ENCODE measurements at places on chromosomes 6 and 20.
A peak's percentile ranks its signal among the peaks of the same experiment; 100 is the strongest.

DNA sequence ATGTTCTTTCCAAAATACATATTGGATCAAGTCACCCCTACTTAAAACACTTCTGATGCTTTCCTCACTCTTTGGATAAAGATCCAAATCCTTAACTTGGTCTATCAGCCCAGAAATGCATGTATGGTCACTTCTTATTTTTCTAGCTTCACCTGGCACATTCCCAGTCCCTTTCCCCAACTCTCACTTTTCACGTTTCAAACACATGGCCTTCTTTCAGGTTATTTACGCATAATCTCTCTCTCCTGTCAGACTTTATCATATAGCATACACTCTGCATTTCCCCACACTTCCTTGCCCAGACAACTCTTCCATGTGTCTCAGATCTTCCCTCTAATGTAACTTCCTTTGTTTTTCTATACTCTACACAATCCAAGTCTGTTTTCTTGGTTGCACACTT, 12.8 kb downstream of the PHIP start:
- no peak for DNase-seq

- no peak for DNase-seq
These were observed 160.1 kb downstream of the ZFAND3 start for GRCh38 chr6:37979392-37980221.

- DNase-seq, result no peak
These were observed 111.4 kb upstream of the ATXN1 start for GRCh38 chr6:16872543-16873235.

DNA sequence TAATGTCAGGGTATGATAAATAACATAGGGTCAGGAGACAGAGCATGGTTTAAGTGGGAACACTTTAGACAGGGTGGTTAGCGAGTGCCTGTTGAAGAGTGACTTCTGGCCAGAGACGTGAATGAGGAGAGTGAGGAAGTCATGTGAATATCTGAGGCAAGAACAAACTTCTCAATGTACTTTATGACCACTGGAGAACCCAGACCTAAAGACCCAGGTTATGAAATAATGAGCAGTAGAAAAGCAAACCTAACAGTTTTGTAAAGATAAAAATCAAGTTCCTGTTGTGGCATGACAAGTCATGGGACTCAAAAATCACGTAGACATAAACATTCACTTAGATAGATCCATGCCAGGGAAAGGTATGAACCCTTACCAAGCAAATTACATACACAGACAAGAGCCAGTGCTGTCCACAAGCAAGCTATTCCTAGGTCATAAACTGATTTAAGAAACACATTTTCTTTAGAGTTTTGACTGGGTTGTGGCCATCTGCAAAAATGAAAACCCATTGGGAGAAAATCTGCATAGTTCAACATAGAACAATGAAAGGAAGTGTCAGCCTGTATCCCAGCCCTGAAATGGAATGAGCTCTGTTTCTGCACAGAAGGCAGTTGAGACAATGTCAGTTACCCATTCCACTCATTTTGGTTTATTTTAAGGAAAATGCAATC, 2.2 kb upstream of the MYCT1 start:
- DNase-seq, result no peak

DNA sequence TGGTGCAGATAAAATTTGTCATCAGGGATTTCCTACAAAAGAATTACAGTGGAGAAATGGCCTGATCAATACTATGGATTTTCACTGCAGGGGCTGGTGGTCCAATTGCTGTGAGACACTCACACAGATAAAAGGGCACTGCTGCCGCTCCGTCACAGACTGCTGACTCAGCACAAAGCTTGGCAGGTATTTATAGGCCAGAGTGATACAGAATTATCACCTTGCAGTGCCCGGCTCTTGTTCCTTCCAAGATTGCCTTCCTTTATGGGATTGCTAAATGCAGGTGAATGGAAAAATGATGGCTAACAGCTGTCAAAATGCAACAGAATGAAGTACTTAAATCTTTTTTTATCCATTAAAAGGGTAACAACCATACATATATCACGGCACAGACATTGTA, 247.8 kb upstream of the ZFP64 start:
- no peak for DNase-seq

DNA sequence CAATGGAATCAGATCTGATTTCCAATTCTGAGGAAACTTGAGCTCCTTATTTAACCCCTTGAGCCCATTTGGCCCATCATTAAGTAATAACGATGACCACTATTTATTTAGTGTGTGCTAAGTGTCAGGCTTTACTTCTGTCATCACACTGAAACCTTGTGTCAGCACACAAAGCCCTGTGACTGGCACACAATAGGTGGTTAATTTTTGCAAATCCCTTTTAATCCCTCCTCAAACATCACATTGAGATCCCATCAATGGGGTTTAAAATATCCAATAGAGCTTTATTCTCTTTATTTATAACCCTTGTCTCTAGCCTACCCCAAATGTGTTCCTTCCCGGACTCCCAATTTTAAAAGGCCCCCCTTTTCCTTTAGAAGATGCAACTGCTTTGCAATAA, 656.8 kb upstream of the CHD6 start:
- DNase-seq, result no peak

- DNase-seq, result no peak
These were observed 33.4 kb downstream of the KCNS1 start for GRCh38 chr20:45067558-45067957.

DNA sequence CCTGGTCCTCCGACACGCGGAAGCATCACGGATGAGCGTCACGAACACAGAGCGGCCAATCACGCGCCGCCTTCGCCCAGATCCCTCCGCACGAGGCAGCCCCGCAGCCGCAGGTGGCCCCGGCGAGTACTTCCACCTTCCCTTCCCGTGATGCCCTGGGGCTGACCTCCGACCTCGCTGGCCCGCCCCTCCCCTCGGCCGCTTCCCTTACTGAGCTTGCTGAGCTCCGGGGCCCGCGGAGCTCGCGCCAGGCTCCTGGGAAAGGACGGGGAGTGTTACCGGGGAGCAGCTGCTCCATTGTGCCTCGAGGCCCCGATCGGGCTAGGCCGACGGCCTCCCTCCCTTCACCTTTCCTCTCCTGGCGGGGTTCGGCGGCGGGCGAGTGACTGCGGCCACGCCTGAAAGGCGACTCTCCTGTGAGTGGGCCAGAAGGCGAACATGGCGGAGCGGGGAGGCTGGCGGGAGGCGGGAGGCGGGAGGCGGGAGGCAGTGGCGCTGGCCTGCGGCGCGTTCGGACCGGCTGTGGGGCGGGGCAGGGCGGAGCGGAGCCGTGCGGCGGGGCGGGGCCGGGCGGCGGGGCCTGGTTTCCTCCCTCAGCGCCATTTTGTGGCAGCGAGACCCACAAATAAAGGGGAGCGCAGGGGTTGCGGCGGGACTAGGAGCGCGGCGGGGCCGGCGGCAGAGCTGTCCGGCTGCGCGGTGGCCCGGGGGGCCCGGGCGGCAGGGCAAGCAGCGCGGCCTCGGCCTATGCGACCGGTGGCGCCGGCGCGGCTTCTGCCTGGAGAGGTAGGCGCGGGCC, at the start of gene WTAP:
Gene WTAP, plus strand, starts transcription at position 589 of the 799 bp plus-strand sequence. CDS start 8,760 bp downstream, outside the sequence.
- DNase-seq, result peak; percentile 89

GRCh38 chr6:125174626-125175025, 21.1 kb downstream of the TPD52L1 start:
- DNase-seq, result no peak

- DNase-seq, result no peak
These were observed 47.7 kb downstream of the MMUT start for GRCh38 chr6:49415358-49415757.

- DNase-seq, result no peak
These were observed 243.3 kb downstream of the EPHA7 start for GRCh38 chr6:93176070-93176469.

DNA sequence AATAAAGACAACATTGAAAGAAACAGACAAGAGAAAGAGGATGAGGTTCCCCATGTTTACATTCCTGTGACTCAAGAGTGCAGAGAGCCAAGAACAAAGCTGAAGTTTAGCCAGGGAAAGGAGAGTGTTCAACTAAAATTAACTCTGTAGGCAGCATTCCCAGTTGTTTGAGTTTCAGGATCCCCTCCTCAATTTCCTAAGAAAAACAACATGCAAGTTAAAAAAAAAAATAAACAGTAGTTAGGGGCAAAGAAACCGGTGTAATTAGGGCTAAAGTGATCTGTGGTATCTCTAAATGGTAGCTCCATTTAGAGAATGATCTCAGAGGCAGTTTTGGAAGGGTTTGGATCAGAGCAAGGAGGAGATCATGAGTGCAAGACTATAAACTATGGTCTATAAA, 30.9 kb upstream of the RAB23 start:
- DNase-seq, result no peak

- no peak for DNase-seq
These were observed 119.7 kb downstream of the ADGRB3 start for GRCh38 chr6:68754681-68755213.

- DNase-seq, result no peak
These were observed 2.9 kb upstream of the SPINT3 start for GRCh38 chr20:45518282-45518681.

DNA sequence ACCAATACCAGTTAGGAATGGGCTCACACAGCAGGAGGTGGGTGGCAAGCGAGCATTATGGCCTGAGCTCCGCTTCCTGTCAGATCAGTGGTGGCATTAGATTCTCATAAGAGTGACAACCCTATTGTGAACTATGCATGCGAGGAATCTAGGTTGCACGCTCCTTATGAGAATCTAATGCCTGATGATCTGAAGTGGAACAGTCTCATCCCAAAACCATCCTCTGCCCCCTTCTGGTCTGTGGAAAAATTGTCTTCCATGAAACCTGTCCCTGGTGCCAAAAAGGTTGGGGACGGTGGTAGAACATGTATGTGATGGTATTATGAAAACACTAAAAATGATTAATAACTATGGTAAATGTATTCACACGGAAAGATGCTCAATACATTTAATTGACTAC, 99.7 kb upstream of the HIVEP1 start:
- no peak for DNase-seq

GRCh38 chr6:16292942-16293341, 54.6 kb downstream of the GMPR start:
- no peak for DNase-seq

DNA sequence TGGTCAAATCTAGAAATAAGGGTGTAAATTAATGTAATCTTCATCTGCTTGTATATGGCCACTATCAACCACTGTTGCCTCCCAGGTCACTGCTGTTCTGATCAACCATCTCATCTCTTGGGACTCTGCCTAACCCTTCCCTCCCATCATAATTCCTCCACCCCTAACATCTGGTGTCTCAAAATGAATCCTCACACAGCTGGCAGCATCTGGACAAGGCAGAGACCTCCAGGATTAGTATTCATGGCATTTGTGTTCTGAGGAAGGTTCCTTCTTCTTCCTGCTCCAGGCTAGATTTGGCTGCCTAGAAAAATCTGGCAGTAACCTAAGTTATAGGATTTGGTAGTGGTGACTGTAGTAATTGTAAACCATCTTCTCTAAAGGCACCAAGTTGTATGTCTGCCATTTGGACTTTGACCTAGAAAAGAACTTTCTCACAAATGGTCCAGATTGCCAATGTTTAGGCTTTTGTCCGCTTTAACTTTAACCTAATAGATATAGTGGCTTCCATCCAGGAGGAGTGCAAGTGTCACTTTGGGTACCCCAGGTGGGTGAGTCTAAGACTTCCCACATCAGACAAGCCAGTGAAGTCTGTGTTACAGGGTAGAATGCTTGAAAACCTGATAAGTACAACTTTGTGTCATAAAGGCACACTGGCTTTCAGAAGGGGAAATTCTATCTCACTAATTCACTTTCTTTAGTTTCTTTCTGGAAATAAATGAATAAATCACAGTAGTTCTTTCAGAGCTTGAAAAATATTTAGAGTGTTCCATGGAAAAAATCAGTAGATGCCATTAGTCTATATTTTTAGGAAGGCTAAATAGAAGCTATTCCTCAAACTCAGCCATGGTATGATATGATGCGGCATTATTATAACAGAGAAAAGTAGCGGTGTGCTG, 3.0 kb upstream of the PHACTR2 start:
- no peak for DNase-seq

DNA sequence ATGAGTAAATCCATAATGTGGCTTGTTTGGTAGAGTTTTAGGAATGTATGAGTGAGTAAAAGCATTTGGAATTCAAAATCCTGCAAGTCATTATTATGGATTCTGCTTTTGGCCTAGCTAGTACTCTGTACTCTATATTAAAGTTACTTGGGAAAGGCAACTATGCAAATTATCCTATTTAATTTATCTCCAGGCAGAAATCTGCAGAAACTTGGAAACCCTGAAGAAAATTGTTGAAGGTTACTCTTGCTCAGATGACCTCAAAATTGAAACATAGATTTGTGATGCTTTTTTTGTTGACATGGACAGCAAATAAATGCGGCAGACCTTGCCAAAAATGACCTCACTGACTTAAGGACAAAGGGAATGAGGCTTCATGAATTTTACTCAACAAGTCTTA, 477.1 kb upstream of the EYS start:
- no peak for DNase-seq

GRCh38 chr6:56567501-56567900, 75.2 kb downstream of the DST start:
- DNase-seq, result no peak

DNA sequence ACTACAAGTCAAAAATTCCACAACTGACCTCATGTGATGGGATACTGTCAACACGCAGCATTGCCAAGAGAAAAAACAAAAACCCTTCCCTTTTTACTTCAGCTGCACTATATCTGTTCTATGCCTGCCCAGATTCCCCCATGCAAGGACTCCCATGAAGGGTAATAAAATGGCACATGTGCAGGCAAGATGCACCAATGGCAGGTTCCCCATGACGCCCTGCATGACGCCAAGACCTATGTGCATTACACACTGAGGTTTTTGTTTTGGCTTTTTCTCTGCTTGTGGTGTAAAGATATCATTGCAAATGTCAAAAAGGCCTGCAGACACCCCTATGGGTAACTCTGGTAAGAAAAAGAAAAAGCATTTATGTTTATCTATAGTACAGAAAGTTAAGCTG, 403.4 kb downstream of the HDGFL1 start:
- DNase-seq, result no peak

- no peak for DNase-seq
These were observed 622.6 kb upstream of the SLC35B3 start for GRCh38 chr6:9057937-9058336.

- DNase-seq, result no peak
These were observed 115.1 kb downstream of the QKI start for GRCh38 chr6:163529605-163530004.

GRCh38 chr6:74451953-74452352, 753.9 kb downstream of the COL12A1 start:
- no peak for DNase-seq

- DNase-seq, result no peak
These were observed 53.0 kb downstream of the LINC00237 start for GRCh38 chr20:21053002-21053762.

DNA sequence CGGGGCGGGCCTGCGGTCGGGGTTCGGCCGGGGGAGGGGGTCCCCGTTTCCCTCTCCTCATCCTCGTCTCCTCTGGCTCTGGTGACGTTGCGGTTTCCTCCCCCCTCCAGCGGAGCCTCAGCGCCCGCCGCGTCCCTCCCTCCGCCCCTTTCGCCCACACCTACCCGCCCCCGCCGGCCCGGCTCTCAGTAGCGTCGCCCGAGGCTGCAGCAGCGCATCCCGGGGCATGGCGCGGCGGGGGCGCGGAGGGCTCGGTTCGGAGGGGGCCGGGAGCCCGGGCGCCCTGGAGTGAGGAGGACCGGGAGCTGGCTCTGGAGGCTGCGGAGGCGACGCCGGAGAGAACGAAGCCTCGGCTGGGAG, at the start of gene DSE:
Gene DSE, plus strand, starts transcription at position 188 of the 360 bp plus-strand sequence. CDS start 28,304 bp downstream, outside the sequence.
- DNase-seq, result no peak

Data from esophagus squamous epithelium (tissue), 5 donors.